Activated naive CD4-positive, alpha-beta T cell treated with Interleukin-2 at 50 U/mL for 16 hours (primary cell): ENCODE measurements at places on chromosomes 16 and 17.

GRCh38 chr17:76843703-76844484 lies 24.3 kb upstream of the MGAT5B start:
- no peak for DNase-seq

- no peak for DNase-seq
Observed at GRCh38 chr17:80743181-80743771, 198.6 kb downstream of the RPTOR start.

GRCh38 chr17:68512960-68513474 lies 787 bp downstream of the PRKAR1A start:
- DNase-seq = no peak

- DNase-seq = no peak
Observed at GRCh38 chr16:22055881-22056280, 36.5 kb upstream of the VWA3A start.

GRCh38 chr16:75287708-75288107 lies 36.3 kb upstream of the BCAR1 start:
- DNase-seq = no peak

DNA sequence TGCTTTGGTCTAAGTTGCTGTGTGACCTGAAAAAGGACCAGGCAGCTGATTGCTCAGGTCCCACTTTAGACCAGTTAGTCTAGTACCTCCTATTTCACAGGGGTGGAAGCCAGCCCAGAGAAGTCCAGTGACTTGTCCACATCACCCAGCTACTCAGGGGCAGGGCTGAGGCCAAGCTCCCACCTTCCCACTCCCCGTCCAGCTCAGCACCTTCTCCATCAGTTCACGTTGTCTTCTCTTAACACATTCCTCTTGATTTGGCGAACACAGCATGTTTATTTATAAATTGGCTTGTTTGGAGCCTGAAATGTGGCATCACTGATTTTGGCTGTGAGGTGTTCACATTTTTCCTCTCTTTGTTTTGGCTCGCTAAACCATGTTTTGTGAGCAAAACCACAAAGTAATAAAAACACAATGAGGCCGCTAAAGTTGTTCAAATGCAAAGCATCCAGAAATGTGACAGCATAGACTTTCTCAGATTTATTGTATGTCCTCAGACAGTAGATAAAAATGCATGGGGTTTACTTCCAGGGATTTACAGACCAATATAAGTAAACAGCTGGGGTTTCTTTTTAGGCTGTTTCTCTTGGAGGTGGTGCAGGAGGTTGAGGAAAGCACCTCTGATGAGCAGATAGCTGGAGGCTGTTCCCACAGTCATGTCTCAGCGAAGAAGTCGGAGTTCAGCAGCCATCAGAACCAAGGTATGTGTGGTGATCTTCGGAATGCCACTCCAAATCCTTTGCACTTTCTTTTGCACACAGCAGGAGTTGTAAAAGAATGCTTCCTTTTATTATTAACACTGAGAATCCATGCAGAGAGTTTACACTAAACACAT lies 88.4 kb downstream of the PLXDC1 start:
- no peak for DNase-seq

DNA sequence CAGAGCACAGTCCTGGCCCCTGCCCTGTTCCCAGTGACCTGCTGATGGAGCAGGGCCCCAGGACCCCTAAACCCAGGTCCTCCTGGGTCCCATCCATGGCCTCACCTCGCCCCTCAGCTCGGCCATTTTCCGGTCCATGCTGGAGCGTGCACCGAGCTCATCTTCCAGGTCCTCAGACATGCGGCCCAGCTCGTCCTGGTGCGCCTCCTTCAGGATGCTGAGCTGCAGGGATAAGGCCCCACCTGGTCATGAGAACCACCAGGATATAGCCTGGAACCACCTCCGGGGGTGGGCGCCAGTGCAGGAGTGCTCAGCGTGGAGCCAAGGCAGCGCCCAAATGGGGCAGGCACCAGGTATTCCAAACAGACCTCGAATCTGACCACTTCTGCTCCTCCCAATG lies 17.9 kb downstream of the CCDC102A start:
- DNase-seq = no peak
